ENCODE measurements at places on chromosomes 12 and 14. TPM values are rescaled to one million over a fixed set of nuclear protein-coding genes. Genes with fewer than 3 reads are reported as not detected.

Gene TOMM20L
- total RNA-seq: not detected

Gene AMN1
- total RNA-seq: 10.3 TPM

Gene PPP2R5E
- 31.7 TPM for total RNA-seq

Gene TSHR
- total RNA-seq: not detected

Gene SCNN1A
- total RNA-seq: under 0.01 TPM

Gene TAS2R46
- total RNA-seq: 4.7 TPM

Gene GPRC5D
- total RNA-seq: not detected

Gene P2RX2
- total RNA-seq: not detected

Gene C12orf60
- total RNA-seq: 0.99 TPM

Gene SLC7A8
- total RNA-seq: 11.7 TPM

Gene PMCH
- 0.27 TPM for total RNA-seq

Gene SOAT2
- total RNA-seq: not detected

Gene SLC25A47
- not detected for total RNA-seq

Gene KLHDC1
- 12.8 TPM for total RNA-seq

Gene PLD4
- 0.16 TPM for total RNA-seq

Gene C1QL4
- total RNA-seq: 0.18 TPM

Gene SLC5A8
- not detected for total RNA-seq

Gene CPNE8
- total RNA-seq: 36.8 TPM

Gene KRT72
- not detected for total RNA-seq

Gene KCNC2
- total RNA-seq: not detected

Gene GNB3
- 3.4 TPM for total RNA-seq

Gene C12orf50
- not detected for total RNA-seq

Gene MAP3K9
- total RNA-seq: 0.33 TPM

Gene AQP6
- not detected for total RNA-seq

Gene TRAF3
- total RNA-seq: 21.5 TPM

Gene OR11H6
- not detected for total RNA-seq

Gene BIN2
- under 0.01 TPM for total RNA-seq

Gene TPH2
- total RNA-seq: not detected

Gene NCAPD2
- total RNA-seq: 45.1 TPM

Gene NFE2
- total RNA-seq: 1.2 TPM

Gene FOXG1
- not detected for total RNA-seq

Gene PLA2G1B
- not detected for total RNA-seq

Gene SMCO2
- not detected for total RNA-seq

Gene RBMS2
- total RNA-seq: 19.2 TPM

Gene ASIC1
- total RNA-seq: 4.9 TPM

Gene DHRS1
- total RNA-seq: 20.7 TPM

Gene ACTR10
- 92.7 TPM for total RNA-seq

Gene RPL41
- 12,570 TPM for total RNA-seq

Gene TUBA1C
- 54.7 TPM for total RNA-seq

Gene HSPA2
- total RNA-seq: 2.5 TPM

Gene CFAP73
- not detected for total RNA-seq

Gene CACNA2D4
- 0.27 TPM for total RNA-seq

Gene RERG
- total RNA-seq: not detected

Gene KLRC1
- not detected for total RNA-seq

Gene INHBE
- 0.99 TPM for total RNA-seq

Gene MYO1H
- not detected for total RNA-seq

Gene LTB4R
- 1.5 TPM for total RNA-seq

Gene BCL2L2
- total RNA-seq: 18.5 TPM

Gene DPPA3
- not detected for total RNA-seq

Gene GRIP1
- 0.90 TPM for total RNA-seq

Gene HOXC10
- not detected for total RNA-seq

Gene ESPL1
- 1.5 TPM for total RNA-seq

Gene NUAK1
- 3.0 TPM for total RNA-seq

Gene DEPDC4
- 5.9 TPM for total RNA-seq

Gene ARL6IP4
- total RNA-seq: 240 TPM

Gene B4GALNT1
- total RNA-seq: 6.9 TPM

Gene ZNF410
- total RNA-seq: 73.6 TPM

Gene PTCSC3
- not detected for total RNA-seq

Gene SLC25A21
- total RNA-seq: 1.2 TPM
